ENCODE measurements at places on chromosomes 5 and 9.

- no peak overlapping the region for H3K27ac ChIP-seq
- H3K4me1 ChIP-seq, result no peaks in the 10 kb centered on the region
- H3K4me3 ChIP-seq, result no peak overlapping the region
- H3K27me3 ChIP-seq, result no peaks in the 10 kb centered on the region
- no peak for DNase-seq
Measured at GRCh38 chr9:115423646-115424045, 305.7 kb upstream of the TNC start.

- no peaks in the 10 kb centered on the region for H3K27me3 ChIP-seq
- no peak overlapping the region for H3K4me3 ChIP-seq
- H3K27ac ChIP-seq, result no peak overlapping the region
- no peak for DNase-seq
Measured at GRCh38 chr5:83368835-83369234, 102.7 kb upstream of the VCAN start.

DNA sequence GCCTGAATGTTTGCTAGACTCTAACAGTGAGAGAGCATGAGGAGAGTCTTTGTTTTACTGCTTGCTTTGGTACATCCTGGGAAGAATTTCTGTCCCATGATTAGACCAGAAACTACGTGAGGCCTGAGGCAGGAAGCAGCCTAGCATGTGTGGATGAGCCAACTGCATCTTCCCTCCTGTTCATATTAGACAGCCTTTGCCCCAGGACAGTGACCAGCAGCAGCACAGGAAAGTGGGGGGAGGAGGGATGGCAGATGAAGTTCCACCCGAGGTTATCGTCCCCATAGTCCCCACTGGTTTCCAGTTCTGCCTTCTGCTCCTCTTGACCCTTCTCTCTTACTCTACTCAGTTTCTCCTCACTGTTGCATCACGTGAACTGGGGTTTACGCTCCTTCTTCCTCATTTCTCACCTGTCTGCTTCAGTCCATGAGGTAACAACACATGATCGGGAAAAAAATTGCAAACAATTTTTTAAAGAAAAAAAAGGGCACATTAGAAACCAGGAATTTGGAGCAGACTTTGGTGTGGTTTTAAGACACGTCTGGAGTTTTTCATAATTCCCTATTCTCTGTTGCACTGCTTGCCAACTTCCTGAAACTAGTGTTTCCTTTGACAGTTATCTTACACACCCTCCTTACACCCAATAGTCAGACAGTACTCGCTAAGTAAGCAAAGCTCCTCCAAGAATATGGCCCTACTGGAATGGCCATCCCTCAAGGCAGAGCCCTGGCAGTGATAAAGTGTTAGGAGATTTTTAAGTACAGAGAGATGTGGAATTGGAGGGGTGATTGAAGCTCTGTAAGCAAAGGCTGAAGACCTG is 84.1 kb downstream of the SNX18 start:
- no peak overlapping the region for H3K4me3 ChIP-seq
- no peaks in the 10 kb centered on the region for H3K36me3 ChIP-seq
- DNase-seq, result no peak
- no peak overlapping the region for H3K27ac ChIP-seq

- H3K36me3 ChIP-seq, result peaks cover 28% of the 10 kb centered on the region
- no peak overlapping the region for H3K4me3 ChIP-seq
- no peak for DNase-seq
- H3K4me1 ChIP-seq, result peaks cover 5% of the 10 kb centered on the region
- H3K27me3 ChIP-seq, result no peaks in the 10 kb centered on the region
Measured at GRCh38 chr5:135364421-135365262, 34.4 kb downstream of the MACROH2A1 start.

DNA sequence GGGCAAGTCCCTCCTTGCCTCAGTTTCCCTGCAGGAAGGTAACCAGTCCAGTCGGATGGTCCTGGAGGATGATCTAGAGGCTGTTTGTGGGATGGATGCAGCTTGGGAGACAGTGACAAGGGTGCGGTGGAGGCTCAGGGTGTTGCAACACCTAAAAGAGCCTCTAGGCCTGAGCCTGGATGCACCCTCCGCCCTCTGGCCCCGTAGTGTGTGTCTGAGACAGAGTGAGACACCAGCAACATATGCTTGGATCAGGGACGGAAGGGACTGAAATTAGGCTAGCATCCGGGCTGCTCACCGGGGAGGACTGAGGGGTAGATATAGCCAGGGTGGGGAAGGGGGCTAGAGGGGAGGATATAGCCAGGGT is 1.1 kb downstream of the CRAT start:
- peaks cover 9% of the 10 kb centered on the region for H3K36me3 ChIP-seq
- H3K27me3 ChIP-seq, result no peaks in the 10 kb centered on the region
- peak overlapping the region; percentile 88 for H3K27ac ChIP-seq
- DNase-seq, result no peak
- peak overlapping the region; percentile 88 for H3K4me3 ChIP-seq

GRCh38 chr5:25975885-25976284 is 1062.5 kb downstream of the CDH9 start:
- no peak overlapping the region for H3K4me3 ChIP-seq
- H3K27me3 ChIP-seq, result no peaks in the 10 kb centered on the region
- no peak overlapping the region for H3K27ac ChIP-seq
- no peak for DNase-seq
- H3K4me1 ChIP-seq, result no peaks in the 10 kb centered on the region

GRCh38 chr5:9686216-9686615 is 56.1 kb upstream of the TAS2R1 start:
- no peak overlapping the region for H3K4me3 ChIP-seq
- no peaks in the 10 kb centered on the region for H3K4me1 ChIP-seq
- no peaks in the 10 kb centered on the region for H3K27me3 ChIP-seq
- H3K27ac ChIP-seq, result no peak overlapping the region
- H3K36me3 ChIP-seq, result no peaks in the 10 kb centered on the region

GRCh38 chr9:83327323-83327722 is 210.9 kb downstream of the FRMD3 start:
- no peak overlapping the region for H3K27ac ChIP-seq
- H3K4me1 ChIP-seq, result no peaks in the 10 kb centered on the region
- DNase-seq, result no peak
- no peak overlapping the region for H3K4me3 ChIP-seq
- H3K36me3 ChIP-seq, result no peaks in the 10 kb centered on the region
- no peaks in the 10 kb centered on the region for H3K27me3 ChIP-seq

DNA sequence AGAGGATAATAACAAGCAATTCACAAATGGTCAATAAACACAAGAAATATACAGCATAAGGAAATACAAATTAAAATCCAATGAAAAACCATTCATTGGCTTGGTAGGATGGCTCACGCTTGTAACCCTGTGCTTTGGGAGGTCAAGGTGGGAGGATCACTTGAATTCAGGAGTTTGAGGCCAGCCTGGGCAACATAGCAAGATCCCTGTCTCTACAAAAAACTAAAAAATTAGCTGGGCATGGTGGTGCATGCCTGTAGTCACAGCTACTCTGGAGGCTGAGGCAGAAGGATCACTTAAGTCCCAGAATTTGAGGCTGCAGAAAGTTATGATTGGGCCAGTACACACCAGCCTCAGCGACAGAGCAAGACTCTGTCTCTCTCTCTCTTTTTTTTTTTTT is 20.9 kb upstream of the UBAP1 start:
- no peak overlapping the region for H3K4me3 ChIP-seq
- no peaks in the 10 kb centered on the region for H3K36me3 ChIP-seq
- no peaks in the 10 kb centered on the region for H3K4me1 ChIP-seq
- DNase-seq, result no peak
- no peaks in the 10 kb centered on the region for H3K27me3 ChIP-seq
- no peak overlapping the region for H3K27ac ChIP-seq

DNA sequence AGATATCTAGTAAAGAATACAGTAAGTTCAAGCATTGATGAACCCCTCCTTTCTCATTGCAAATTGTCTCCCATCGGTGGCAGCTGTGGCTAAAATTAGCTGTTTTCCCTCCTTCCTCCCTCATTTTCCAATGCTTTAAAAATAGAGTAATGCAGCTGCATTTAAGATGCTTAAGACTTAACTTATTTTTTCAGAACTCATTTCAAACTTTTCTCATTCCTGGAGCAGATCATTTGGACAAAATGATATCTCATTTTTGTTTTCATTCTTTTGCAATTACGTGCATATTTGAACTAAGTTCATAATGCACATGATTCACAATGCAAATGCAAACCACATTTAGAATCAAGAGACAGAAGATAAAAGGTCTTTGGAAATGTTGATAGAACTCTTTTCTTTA is 14.6 kb downstream of the HSPB3 start:
- no peaks in the 10 kb centered on the region for H3K36me3 ChIP-seq
- H3K27ac ChIP-seq, result peak overlapping the region; percentile 45
- H3K4me3 ChIP-seq, result peak overlapping the region; percentile 62
- peaks cover 5% of the 10 kb centered on the region for H3K4me1 ChIP-seq
- H3K27me3 ChIP-seq, result peaks cover 14% of the 10 kb centered on the region

GRCh38 chr5:158599157-158599556 is 500.6 kb downstream of the EBF1 start:
- no peak overlapping the region for H3K4me3 ChIP-seq
- H3K4me1 ChIP-seq, result no peaks in the 10 kb centered on the region
- peaks cover 6% of the 10 kb centered on the region for H3K27me3 ChIP-seq

- H3K27me3 ChIP-seq, result peaks cover 45% of the 10 kb centered on the region
- no peak for DNase-seq
- no peak overlapping the region for H3K27ac ChIP-seq
- no peaks in the 10 kb centered on the region for H3K36me3 ChIP-seq
Measured at GRCh38 chr5:34849253-34849652, 10.3 kb downstream of the TTC23L start.

DNA sequence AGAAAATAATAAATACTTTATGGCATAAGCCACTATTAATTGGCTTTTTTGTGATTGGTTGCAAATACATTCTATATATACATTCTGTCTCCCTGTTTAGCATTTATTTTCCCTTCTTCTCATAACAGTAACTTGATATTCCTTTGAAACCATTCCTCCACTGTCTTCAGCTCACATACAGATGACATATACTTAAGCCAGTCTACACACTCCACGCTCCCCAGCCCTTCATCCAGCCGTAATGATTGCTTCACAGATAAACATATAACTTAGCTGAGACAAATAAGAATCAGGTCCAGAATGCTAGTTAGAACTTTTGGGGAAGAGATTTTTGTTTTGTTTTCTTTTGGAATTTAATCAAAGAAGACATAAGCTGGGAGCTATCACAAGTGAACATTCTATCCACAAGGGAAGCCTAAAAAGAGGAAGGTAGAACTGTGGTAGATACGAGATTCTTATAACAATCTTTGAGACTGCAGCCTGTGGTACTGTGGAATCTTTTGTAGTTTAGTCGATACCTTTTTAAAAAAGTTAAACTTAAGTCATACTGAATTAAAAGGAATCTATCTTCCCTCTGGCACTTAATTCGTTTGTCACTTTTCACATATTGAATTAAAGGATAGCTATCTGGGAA is 365.1 kb upstream of the PRR16 start:
- no peaks in the 10 kb centered on the region for H3K27me3 ChIP-seq
- no peaks in the 10 kb centered on the region for H3K4me1 ChIP-seq
- no peak overlapping the region for H3K4me3 ChIP-seq
- no peaks in the 10 kb centered on the region for H3K36me3 ChIP-seq

GRCh38 chr5:179668391-179668790 is 12.4 kb downstream of the CBY3 start:
- H3K27ac ChIP-seq, result no peak overlapping the region
- peaks cover 6% of the 10 kb centered on the region for H3K36me3 ChIP-seq
- no peak overlapping the region for H3K4me3 ChIP-seq

GRCh38 chr5:5598547-5599113 is 176.2 kb downstream of the ICE1 start:
- peaks cover 7% of the 10 kb centered on the region for H3K27me3 ChIP-seq
- no peaks in the 10 kb centered on the region for H3K36me3 ChIP-seq
- H3K4me3 ChIP-seq, result no peak overlapping the region
- no peak for DNase-seq
- H3K4me1 ChIP-seq, result no peaks in the 10 kb centered on the region
- H3K27ac ChIP-seq, result no peak overlapping the region

- H3K4me1 ChIP-seq, result no peaks in the 10 kb centered on the region
- peaks cover 49% of the 10 kb centered on the region for H3K27me3 ChIP-seq
- H3K27ac ChIP-seq, result no peak overlapping the region
- H3K36me3 ChIP-seq, result no peaks in the 10 kb centered on the region
- DNase-seq, result no peak
Measured at GRCh38 chr9:91659529-91660495, 236.2 kb upstream of the NFIL3 start.

DNA sequence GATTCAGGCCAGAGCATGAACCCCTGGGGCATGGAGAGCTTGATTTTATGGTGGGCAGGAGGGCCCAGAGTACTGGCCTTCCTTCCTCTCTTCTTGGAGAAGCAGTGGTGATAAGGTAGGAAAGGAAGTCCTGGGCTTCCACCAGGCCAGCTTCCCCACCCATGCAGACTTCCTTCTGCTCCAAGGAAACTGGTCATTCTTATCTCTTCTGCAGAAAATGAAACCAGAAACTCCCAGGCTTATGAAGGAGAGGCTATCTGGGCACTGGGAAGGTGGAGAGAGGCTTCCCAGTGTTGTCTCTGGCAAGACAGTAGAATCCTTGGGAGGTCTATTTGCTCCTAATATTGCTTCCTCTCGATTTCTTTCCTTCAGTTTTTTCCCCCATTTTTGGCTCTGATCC is 110.5 kb upstream of the EQTN start:
- no peaks in the 10 kb centered on the region for H3K4me1 ChIP-seq
- H3K4me3 ChIP-seq, result no peak overlapping the region
- no peaks in the 10 kb centered on the region for H3K27me3 ChIP-seq
- H3K27ac ChIP-seq, result no peak overlapping the region

DNA sequence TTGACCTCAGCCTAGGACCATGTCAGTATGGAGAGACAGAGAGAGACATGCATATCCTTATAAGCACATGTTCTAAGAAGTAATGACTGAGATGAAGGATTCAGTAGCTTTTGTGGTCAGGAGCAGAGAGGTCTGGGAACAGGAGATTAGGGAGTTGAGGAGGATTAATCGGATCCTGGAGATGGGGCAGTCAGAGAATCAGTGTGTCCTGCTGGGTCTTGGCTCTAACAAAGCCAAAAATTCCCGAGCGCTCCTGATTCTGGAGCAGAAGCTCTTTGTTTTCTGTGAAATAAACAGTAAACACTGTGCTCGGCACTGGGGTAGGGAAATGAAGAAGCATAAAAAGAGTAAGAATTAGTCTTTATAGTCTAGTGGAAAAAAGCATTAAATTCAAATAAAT is 520.0 kb upstream of the CLINT1 start:
- H3K27me3 ChIP-seq, result no peaks in the 10 kb centered on the region
- DNase-seq, result no peak
- H3K27ac ChIP-seq, result no peak overlapping the region
- H3K4me3 ChIP-seq, result no peak overlapping the region

GRCh38 chr9:1284727-1285126 is 234.6 kb downstream of the DMRT2 start:
- H3K36me3 ChIP-seq, result no peaks in the 10 kb centered on the region
- no peak overlapping the region for H3K27ac ChIP-seq
- no peak overlapping the region for H3K4me3 ChIP-seq
- DNase-seq, result no peak
- H3K4me1 ChIP-seq, result no peaks in the 10 kb centered on the region

- no peak overlapping the region for H3K27ac ChIP-seq
- H3K27me3 ChIP-seq, result peaks cover 40% of the 10 kb centered on the region
- H3K36me3 ChIP-seq, result no peaks in the 10 kb centered on the region
- no peak overlapping the region for H3K4me3 ChIP-seq
Measured at GRCh38 chr9:126165755-126166154, 160.9 kb upstream of the MVB12B start.

- peak; percentile 3 for DNase-seq
- H3K36me3 ChIP-seq, result peaks cover 24% of the 10 kb centered on the region
- no peaks in the 10 kb centered on the region for H3K4me1 ChIP-seq
- peak within 1 kb of the TSS; percentile 61 for H3K4me3 ChIP-seq
- no peaks in the 10 kb centered on the region for H3K27me3 ChIP-seq
Measured at GRCh38 chr5:69414885-69415583, at the start of gene MARVELD2. Gene MARVELD2 (plus strand): TSS chr5:69415116. CDS start chr5:69419386, 4,270 bp downstream.

Measured in effector memory CD8-positive, alpha-beta T cell (primary cell).